Effector memory CD4-positive, alpha-beta T cell (primary cell): ENCODE measurements at places on chromosomes 7 and 10.

- no peak for DNase-seq
Observed at GRCh38 chr7:135486261-135486920, 23.5 kb downstream of the CNOT4 start.

- no peak for DNase-seq
Observed at GRCh38 chr7:39536951-39537350, 29.3 kb upstream of the YAE1 start.

GRCh38 chr10:27391916-27392315 lies 112.2 kb upstream of the RAB18 start:
- no peak for DNase-seq

DNA sequence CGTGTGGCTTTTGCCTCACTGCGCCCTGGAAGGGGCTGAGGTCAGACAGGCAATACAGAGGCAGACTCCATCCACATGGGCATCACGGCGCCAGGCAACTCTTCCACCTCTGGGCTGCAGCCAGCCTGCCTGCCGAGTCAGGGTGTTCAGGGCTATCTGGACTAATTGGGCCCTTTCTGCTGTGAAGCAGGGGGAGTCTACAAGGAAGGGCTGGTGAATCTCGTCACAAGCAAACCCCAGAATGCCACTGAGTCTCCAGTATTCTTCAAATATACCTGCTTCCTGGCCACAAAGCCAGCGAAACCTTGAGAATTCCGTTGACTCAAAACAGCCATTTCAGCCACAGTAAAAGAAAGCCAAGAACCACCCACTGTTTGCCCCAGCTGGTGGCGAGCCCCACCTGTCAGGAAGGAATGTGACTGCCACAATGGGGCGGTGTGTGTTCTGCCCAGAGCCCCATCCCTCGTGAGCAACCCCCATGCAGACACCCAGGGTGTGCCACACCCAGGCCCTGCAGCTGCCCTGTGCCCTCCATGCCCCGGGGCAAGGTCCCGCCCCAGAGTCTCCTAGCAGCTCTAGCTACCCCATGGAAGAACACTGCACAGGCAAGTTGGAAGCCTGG lies 117.3 kb downstream of the FAM53B start:
- no peak for DNase-seq

- DNase-seq, result no peak
Observed at GRCh38 chr7:94380264-94380663, 14.4 kb upstream of the COL1A2 start.

DNA sequence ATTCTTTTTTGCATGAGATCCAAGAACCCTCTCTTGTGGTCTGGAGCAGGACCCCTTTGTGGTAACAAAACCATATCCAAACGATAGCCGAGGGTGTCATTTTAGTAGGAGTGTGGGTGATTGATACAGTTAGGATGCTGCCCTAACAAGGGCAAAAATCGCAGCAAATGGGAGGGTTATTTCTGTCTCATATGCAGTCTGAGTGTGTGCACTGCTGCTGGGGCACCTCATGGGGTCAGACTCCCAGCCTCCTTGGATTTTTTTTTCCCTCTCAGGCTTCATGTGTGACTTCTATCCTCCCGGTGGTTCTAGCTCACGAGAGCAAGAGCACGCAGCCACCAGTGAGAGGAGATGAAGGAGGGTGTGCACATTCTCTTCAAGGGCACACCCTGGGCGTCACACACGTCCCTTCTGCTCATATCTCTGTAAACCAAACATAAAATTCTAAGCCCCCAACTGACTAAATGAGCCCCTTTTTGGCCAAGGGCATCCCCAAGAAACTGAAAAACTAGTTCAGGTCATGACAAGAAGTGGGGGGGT lies 28.6 kb upstream of the IL15RA start:
- no peak for DNase-seq

DNA sequence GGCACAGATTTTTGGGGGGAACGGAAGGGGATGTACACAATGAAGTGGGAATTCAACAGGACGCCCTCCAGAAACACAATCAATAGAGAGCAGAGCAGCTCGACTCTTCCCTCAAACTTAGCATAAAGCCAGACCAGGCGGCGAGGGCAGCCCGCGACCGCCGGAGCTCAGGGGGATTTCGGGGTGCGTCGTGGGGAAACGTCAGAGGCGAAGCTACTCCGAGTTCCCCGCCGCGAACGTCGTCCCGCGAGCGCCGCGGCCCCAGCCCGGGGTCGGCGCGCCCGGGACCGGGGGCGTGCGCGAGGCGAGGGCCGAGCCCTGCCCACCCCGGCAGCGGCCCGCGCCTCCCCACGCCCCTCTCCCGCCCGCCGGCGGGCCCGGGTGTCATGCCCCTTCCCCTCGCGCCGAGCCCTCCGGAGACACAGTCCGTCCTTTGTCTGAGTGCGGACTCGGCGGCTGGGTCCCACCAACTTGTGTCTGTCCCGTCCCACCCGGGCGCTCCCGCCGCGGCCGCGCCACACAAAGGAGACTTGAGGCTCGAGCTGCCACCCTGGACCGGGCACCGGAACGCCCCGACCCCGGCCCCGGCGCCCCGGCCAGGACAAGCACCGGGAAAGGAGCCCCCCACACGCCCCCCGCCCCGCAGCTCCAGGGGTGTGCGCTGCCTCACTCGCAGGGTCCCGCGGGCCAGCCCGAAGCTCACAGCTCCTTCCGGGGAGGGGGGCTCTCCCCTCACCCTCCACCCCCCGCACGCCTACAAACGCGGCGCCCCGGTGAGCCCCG lies 634 bp downstream of the EZH2 start:
- DNase-seq, result peak; percentile 66

- DNase-seq, result no peak
Observed at GRCh38 chr7:114439581-114439980, 25.0 kb downstream of the FOXP2 start.

- no peak for DNase-seq
Observed at GRCh38 chr7:118006979-118007378, 133.7 kb upstream of the CTTNBP2 start.

DNA sequence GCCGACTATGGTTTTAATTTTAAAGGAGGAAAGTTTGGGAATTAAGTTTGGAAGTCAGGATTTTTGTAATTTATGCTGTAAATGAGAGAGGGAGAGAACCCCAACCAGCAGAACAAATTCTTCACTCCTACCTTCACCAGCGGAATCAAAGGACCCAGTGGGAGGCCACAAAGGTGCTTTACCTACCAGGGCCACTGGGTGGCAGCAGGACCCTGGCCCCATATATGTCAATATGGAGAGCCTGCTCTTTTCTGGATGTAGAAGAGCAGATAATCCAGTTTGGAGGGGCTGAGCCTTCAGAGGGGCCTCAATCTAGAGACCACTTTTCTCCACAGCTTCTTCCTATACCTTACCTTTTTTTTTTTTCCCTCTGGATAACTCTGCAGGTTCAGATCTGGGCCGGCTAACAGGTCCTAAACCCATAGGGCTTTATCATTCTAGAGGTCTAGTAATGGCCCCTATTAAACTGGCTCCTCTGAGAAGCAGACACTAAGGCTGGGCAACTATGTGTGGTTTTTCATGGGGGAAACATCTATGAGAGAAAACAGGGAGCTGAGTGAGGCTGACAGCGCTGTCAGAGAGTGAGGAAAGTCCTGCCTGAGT lies 8.5 kb upstream of the SCD start:
- peak; percentile 63 for DNase-seq

GRCh38 chr7:18846765-18847215 lies 270.6 kb downstream of the TWIST1 start:
- DNase-seq, result no peak

GRCh38 chr7:120996988-120997345 lies 8.5 kb downstream of the CPED1 start:
- DNase-seq, result no peak

DNA sequence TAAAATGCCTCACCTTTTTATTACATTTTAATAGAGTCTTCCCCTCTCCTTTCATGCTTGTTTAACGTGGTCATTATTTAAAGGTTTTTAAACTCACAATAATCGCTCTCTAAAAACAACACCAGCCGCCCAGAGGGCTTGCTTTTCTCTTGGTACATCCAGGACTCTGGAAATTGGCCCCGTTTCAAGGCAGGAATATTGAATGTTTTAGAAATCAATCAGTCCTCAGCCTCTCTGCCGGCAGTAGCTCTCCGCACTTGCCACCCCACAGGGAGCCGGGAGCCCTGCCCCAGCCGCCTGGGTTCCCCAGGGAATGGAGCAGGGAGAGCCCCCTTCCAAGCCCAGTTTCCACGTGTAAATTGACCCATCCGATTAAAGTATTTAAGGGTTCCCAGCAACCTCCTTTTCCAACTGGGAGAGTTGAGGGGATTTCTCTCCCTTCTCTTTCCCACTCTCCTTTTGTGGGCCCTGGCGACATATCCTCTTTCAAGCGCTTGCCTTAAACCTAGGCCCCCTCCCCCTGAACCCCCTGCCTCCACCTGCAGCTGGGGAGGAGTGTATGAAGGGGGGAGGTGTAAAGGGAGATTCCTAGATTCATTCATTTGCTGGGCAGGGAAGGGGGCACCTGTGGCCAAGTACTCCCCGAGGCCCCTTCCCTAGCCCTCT lies 1.9 kb downstream of the FGF8 start:
- no peak for DNase-seq

DNA sequence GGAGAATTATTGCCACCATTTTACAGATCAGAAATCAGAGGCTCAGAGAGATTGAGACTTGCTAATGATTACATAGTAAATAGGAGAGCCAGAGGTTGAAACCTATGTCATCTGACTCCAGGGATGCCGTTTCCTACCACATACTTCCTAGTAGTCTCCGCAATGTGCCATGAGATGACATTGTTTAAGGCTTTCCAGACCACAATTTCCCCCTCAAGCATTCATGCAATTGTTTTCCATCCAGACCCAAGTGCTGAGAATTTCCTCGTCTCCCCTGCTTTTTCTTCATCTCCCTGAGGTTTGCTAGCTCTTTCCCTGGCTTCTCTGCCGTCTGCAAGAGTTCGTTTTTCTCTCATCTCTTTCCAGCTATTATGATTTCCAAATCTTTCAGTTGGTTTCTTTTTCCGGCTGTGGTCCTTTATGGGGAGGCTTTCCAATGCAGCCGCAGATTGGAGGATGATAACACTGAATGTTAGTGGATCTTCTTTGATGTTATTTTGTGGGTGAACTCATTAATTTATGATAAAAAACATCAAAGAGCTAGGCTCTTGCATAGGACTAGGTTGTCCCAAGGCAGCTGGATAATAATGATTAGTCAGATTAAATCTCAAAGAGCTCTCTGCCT lies 6.9 kb upstream of the GOLGA7B start:
- DNase-seq, result no peak

GRCh38 chr10:60614363-60614762 lies 163.9 kb upstream of the CDK1 start:
- no peak for DNase-seq

GRCh38 chr10:72056932-72057751 lies 31.2 kb downstream of the SPOCK2 start:
- DNase-seq, result no peak

DNA sequence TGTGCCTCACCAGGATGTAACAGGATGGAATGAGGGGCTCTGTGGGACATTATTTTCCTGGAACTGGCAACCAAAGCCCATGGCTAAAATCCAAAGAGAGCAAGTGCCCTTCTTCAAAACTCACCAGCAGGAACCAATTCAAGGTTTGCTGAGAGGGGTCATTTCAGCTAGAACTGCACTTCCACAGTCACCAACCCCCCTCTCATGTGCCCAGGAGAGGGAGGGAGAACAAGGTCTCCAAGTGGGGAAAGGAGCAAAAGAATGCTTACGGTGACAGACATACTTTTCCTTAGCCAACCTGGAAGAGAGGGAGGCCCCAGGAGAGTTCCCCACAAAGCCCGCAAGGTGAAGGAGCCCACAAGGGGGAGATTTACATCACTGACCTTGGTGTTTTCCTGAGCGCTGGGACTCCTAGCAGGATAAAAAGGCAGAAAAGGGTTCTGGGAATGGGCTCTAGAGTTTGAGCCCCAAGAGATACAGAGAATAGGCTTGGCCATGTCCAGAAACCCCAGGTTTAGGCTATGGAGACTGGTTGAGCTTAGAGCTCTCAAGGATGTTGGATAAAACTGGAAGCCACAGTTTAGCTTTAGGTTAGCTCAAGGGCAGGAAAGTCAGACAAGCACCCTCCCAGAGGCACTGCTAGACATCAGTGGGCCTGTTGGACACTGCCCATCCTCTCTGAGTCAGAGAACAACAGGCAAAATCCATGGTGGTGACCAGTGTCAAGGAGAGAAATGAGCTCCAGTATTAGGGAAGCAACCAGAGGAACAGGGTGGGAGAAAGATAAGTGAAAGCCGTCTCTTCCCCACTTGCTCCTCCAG lies 63.9 kb upstream of the GHITM start:
- DNase-seq, result no peak
